ENCODE measurements at places on chromosomes 3 and 15. TPM values are rescaled to one million over a fixed set of nuclear protein-coding genes. Genes with fewer than 3 reads are reported as not detected.

DNA sequence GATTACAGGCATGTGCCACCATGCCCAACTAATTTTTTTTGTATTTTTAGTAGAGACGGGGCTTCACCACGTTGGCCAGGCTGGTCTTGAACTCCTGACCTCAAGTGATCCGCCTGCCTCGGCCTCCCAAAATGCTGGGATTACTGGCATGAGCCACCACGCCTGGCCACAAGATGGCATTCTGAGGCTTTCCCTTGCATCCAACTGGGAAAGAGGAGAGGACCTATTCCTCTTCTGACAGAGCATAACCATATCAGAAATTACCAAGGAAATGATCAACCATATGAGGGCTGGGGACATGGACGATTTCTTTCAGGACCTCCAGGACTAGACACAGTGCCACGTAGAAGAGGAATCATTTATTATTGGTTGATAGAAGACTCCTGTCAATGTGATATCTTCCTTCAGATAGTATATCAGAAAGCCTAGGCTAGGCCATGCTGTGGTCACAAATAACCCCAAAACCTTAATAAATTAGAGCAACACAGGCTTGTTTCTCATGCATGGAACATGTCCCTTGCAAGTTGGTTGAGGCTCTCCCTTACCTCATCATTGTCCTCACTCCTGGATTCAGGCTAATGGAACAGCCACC is 372.3 kb upstream of the IL12A start:
- no peak for DNase-seq

DNA sequence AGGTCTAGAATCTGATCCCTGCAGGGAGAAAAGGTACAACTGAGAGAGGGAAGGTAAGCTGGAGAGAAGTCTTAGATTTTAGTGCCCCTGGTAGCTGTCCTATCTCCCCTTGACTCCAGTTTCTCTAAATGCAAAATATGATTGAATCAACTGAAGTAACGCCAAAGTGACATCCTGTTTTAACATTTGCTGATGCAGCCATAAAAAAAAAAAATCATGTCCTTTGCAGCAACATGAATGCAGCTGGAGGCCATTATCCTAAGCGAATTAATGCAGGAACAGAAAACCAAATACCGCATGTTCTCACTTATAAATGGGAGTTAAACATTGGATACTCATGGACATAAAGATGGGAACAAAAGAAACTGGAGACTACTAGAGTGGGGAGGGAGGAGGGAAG is 42.4 kb upstream of the LCTL start:
- no peak for DNase-seq

DNA sequence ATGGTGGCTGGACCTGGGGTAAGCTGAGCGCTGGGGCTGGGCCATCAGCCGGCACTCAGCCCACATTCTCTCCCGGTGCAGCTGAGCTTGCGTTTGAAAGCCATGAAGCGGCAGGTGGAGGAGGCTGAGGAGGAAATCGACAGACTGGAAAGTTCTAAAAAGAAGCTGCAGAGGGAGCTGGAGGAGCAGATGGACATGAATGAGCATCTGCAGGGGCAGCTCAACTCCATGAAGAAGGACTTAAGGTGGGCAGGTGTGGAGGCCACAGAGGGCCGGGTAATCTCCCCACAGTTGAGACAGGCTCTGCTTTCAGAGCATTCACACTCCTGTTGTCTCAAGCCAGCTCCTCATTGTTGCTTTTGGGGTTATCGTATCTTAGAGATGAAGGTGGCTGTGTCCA is 45.7 kb upstream of the MYZAP start:
- DNase-seq: no peak

DNA sequence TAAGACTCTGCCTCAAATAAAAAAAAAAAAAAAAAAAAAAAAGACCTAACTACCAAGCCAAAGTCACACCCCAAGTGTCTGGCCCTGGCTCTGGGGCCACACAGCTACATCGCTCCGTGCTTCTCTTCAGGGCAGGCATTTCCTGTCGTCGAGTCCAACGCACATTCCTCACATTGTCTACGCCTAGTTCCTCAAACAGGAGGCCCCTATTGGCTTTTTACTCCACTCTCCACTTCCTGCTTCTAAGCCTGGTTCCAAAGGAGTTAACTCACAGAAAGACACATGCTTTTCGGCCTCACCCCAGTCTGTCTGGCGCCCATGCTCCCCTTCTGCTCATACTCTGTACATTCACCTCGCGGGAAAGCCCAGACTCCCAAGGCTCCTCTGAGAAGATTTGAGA is 28.8 kb downstream of the KNG1 start:
- DNase-seq: no peak

GRCh38 chr15:85401108-85401774 is 20.8 kb downstream of the AKAP13 start:
- DNase-seq: no peak

DNA sequence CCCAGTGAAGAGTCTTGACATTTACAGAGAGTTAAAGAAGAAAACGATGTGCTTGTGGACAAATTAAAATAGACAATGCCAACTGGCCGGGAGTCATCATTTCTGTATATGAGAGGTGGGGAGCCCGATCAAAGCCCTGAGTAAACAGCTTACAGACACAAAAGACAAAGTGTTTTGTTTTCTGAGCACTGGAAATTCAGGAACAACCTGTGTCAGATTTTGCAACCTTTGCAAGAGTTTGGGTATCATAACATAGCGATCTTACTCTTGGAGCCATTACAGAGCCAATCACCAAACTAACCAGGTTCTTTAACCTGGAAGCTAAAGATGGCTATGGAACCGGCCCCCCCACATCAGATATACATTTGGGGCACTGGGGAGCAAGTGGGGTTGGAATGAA is 101.9 kb upstream of the LRIG1 start:
- no peak for DNase-seq

GRCh38 chr3:35919160-35919559 is 279.8 kb downstream of the ARPP21 start:
- DNase-seq: no peak

DNA sequence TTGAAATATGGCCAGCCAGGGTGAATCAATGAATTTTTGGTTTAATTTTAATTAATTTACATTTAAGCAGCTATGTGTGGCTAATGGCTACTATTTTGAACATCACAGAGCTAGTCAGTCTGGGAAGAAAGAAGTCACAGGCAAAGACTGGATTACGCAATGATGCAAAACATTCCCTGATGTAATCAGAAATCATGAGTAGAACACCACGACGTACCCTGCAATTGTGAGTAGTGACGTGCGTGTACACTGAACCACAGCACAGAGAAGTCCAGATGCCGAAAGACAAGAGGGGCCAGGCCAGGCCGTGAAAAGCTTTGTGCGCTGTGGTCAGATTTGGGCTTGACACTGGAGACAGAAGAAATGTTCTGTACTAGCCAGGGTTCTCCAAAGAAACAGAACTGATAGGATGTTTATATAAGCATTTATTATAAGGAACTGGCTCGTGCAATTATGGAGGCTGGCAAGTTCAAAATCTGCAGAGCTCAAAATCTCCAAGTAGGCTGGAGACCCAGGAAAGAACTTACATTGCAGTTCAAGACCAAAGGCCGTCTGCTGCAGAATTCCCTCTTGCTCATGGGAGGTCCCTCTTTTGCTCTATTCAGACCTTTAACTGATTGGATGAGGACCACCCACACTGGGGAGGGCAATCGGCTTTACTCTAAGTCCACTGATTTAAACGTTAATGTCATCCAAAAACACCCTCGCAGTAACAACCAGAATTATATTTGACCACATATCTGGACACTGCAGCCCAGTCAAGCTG is 44.6 kb downstream of the SH3BP5 start:
- no peak for DNase-seq

DNA sequence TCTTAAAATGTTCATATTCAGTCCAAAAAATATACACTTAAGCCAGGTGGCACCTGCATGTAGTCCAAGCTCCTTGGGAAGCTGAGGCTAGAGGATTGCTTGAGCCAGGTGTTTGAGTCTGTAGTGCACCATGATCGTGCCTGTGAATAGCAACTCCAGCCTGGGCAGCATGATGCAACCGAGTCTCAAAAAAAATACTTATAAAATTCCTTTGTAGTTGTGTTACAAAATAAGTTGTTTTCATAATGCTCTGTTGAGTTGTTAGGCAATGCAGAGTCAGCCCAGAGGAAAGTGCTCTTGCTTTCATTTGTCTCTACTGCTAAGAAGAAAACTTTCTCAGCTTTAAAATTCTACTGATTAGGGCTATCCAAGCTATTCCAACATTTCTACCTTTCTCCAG is 442.8 kb upstream of the ARRDC4 start:
- no peak for DNase-seq

- no peak for DNase-seq
These were observed 63.6 kb downstream of the SCN5A start for GRCh38 chr3:38585791-38586420.

- no peak for DNase-seq
These were observed 262.1 kb downstream of the IL20RB start for GRCh38 chr3:137219801-137220445.

- no peak for DNase-seq
These were observed 253 bp downstream of the IFT80 start for GRCh38 chr3:160398820-160399124.

GRCh38 chr15:82538961-82539690 is 1.1 kb downstream of the RPS17 start:
- no peak for DNase-seq

DNA sequence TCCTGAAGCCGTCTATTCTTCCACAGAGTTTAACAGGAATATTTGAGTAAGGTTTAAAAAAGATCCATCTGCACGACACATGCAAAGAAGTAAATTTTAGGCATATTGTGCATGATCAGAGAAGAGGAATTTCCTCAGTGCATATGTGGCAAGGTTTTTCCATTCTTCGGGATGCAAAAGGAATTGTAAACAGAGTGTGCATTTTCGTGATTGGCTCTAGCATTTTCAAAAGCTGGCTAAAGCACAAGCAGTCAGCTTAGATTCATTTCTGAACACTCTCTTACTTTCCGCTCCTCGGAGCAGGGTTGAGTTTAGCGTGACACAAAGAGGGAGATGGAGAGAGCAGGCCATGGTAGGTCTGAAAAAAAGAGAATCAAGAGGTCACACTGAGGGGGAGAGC is 128.2 kb downstream of the ADAMTS9 start:
- no peak for DNase-seq

GRCh38 chr3:17278006-17278405 is 393.3 kb downstream of the PLCL2 start:
- no peak for DNase-seq

DNA sequence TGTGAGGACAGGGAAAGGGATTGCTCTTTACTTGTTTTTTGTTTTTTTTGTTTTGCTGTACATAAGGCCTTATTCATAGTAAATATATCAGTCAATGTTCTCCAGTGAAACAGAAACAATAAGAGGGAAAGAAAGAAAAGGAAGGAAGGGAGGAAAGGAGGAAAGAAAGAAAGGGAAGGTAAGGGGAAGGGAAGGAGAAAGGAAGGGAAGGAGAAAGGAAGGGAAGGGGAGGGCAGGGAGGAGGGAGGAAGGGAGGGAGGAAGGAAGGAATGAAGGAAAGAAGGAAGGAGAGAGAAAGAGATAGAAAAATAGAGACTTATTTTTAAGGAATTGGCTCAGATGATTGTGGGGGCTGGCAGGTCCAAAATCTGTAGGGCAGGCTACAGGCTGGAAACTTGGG is 37.2 kb downstream of the TIMP4 start:
- DNase-seq: no peak

DNA sequence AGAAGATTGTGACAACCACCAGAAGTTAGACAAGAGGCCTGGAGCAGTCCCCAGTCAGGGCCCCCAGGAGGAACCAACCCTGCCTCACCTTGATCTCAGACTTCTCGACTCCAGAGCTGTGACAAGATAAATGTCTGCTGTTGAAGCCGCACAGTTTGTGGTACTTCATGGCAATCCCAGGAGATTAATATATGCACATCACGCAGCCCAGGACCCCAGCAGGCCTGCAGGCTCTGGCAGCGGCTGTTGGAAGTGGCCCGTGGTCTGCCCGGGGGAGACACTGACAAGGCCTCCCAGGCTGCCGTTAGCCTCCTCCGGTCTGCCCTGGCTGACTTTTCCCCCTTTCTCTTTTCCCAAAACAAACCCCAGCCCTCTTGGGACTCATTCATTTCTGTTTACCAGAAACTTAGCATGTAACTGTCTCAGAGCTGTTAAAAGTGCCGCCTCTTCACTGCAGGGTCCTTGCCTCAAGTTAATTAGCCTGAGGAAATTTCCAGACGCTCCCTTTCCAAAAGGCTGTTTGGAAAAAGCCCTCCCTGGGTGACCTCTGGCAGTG is 183.5 kb upstream of the LYSMD4 start:
- no peak for DNase-seq

DNA sequence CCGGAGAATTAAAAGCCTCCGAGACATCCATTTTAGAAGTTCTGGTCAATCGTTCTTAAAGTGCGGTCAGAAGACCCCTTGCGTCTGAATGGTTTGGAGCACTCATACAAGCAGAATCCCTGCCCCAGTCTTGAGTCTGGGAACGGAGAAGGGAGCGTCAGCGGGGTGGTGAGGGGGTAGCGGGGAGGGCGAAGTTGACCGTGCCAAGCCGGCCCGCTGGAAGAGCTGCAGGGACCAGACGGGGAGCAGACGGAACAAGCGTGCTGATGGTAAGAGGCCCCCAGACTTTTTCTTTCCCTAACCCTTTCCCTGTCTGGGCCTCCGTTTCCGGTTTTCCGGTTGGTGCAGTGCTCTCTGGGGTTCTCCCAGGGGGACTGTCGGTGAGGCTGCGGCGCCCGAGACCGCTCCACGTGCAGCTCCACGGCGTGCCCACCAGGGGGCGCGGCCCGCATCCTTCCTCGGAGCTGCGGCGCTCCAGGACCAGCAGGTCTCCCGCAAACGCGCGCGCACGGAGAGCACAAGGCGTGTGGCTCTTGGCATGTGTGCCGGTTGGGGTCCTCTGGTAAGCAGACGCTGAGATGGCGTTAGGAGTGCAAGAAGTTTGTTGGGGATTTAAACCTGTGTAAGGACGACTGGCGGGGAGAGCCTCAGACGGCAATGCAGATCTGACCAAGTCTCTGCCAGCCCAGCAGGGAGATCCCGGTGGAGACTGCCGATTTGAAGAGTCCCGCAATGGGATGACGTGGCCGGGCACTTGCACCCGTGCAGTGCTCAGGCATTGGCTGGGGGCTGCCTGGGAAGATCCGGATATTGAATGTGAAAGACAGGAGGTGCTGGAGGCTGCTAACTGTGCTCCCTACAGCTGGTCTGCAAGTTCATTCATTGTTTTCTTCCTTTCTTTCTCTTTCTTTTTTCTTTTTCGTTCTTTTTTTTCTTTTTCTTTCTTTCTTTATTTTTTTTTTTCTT is 19.2 kb upstream of the CORO2B start:
- DNase-seq: peak; percentile 67

Gene ZBBX
- not detected for total RNA-seq

Gene GHRL
- not detected for total RNA-seq

Gene RNF123
- total RNA-seq: 38.8 TPM

Gene OIP5
- total RNA-seq: 16.2 TPM

Gene CMTM7
- total RNA-seq: 39.4 TPM

Gene CHL1
- not detected for total RNA-seq

Gene CPEB1
- total RNA-seq: 0.44 TPM

Gene AADACL2
- total RNA-seq: not detected

Gene BHLHE40
- total RNA-seq: 180 TPM

Gene AHSG
- total RNA-seq: not detected

Gene P2RY12
- not detected for total RNA-seq
